ENCODE measurements at places on chromosomes 3 and 15. TPM values are rescaled to one million over a fixed set of nuclear protein-coding genes. Genes with fewer than 3 reads are reported as not detected.

DNA sequence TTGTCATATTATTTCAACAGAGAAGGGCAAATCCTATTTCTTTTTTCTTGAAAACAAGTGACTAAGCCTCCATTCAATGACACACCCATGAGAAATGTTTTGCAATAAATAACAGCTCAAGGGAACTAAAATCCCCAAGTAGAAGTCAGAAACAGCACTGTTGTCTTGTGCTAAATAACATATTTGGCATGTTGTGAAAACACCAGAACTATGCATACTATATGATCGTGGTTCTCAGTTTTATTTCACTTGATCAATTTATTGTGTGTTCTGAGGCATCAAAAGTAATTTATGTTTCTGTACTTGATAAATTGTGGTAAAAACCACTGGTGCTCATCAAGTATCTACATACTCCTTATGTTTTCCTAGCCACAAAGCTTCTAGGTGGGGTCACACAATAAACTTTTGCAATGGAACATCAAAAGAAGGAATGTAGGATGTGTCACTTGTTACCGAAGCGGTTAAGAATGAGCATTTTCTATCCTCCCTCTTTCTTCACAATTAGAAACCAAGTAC is 691.7 kb upstream of the CBLB start:
- H3K27me3 ChIP-seq: no peaks in the 10 kb centered on the region
- no peak overlapping the region for H3K27ac ChIP-seq
- no peak overlapping the region for H3K4me3 ChIP-seq
- no peaks in the 10 kb centered on the region for H3K4me1 ChIP-seq
- no peaks in the 10 kb centered on the region for H3K36me3 ChIP-seq

- no peaks in the 10 kb centered on the region for H3K4me1 ChIP-seq
- no peaks in the 10 kb centered on the region for H3K36me3 ChIP-seq
- H3K27me3 ChIP-seq: no peaks in the 10 kb centered on the region
- no peak overlapping the region for H3K27ac ChIP-seq
Observed at GRCh38 chr3:5245927-5246326, 58.4 kb downstream of the EDEM1 start.

- no peak overlapping the region for H3K27ac ChIP-seq
- no peaks in the 10 kb centered on the region for H3K36me3 ChIP-seq
- no peaks in the 10 kb centered on the region for H3K27me3 ChIP-seq
- H3K4me3 ChIP-seq: no peak overlapping the region
- no peaks in the 10 kb centered on the region for H3K4me1 ChIP-seq
- DNase-seq: no peak
Observed at GRCh38 chr15:75076277-75076676, 52.9 kb downstream of the PPCDC start.

- H3K36me3 ChIP-seq: no peaks in the 10 kb centered on the region
- peak overlapping the region; percentile 97 for H3K4me3 ChIP-seq
- peak; percentile 62 for DNase-seq
- no peaks in the 10 kb centered on the region for H3K27me3 ChIP-seq
- peak overlapping the region; percentile 86 for H3K27ac ChIP-seq
Observed at GRCh38 chr15:22979238-22980188, 655 bp downstream of the CYFIP1 start.

GRCh38 chr3:137202941-137203340 is 245.2 kb downstream of the IL20RB start:
- H3K27me3 ChIP-seq: no peaks in the 10 kb centered on the region
- H3K4me3 ChIP-seq: no peak overlapping the region
- no peak for DNase-seq

- H3K36me3 ChIP-seq: no peaks in the 10 kb centered on the region
- H3K4me1 ChIP-seq: no peaks in the 10 kb centered on the region
- H3K27me3 ChIP-seq: no peaks in the 10 kb centered on the region
- H3K27ac ChIP-seq: no peak overlapping the region
- DNase-seq: peak; percentile 73
- H3K4me3 ChIP-seq: no peak overlapping the region
Observed at GRCh38 chr15:89958107-89958805, 42.9 kb upstream of the ZNF710 start.

DNA sequence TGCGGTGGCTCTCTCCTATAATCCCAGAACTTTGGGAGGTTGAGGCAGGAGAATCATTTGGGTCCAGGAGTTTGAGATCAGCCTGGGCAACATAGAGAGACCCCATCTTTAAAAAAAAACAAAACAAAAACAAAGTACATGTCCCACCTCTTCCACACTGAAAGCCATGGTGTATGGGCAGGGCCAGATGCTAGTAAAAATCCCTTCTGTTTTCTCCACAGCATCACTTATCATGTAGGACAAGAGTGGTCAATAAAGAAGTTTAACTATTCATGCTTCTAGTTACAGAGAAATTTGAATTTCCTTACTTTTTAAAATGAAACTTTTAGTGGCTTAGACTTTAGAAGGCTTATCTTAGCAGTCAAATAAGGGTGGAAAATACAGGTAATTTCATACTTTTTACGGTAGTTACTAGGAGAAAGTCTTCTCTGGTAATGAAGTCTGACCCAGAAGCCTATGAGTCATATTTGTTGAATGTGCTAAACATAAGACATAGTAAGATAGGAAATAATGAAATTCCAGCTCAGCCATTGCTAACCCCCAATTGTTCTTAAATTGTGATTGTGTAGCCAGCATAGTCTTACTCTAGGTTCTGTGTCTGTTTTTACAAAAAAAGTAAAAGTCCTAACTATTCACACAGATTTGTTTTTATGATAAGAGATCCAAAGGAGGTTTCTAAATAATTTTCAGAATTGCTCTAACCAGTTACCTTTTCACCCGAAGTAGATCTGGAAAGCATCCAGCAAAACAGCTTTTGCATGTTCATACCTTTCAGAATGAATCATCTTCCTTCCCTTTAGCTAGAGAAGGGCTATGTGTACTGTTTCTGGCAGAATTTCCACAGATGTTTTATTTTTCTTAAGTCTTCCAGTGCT is 16.4 kb upstream of the ZNF609 start:
- peaks cover 3% of the 10 kb centered on the region for H3K4me1 ChIP-seq
- H3K27me3 ChIP-seq: no peaks in the 10 kb centered on the region
- no peak overlapping the region for H3K4me3 ChIP-seq

GRCh38 chr3:47404955-47405790 is 24.4 kb downstream of the PTPN23 start:
- H3K4me3 ChIP-seq: no peak overlapping the region
- peak; percentile 38 for DNase-seq
- H3K4me1 ChIP-seq: peaks cover 13% of the 10 kb centered on the region
- peaks cover 19% of the 10 kb centered on the region for H3K36me3 ChIP-seq
- peak overlapping the region; percentile 30 for H3K27ac ChIP-seq

GRCh38 chr3:172635588-172635987 is 75.3 kb downstream of the NCEH1 start:
- no peak overlapping the region for H3K27ac ChIP-seq
- H3K4me1 ChIP-seq: peaks cover 3% of the 10 kb centered on the region
- H3K36me3 ChIP-seq: no peaks in the 10 kb centered on the region

- no peak overlapping the region for H3K27ac ChIP-seq
- no peak overlapping the region for H3K4me3 ChIP-seq
- no peaks in the 10 kb centered on the region for H3K4me1 ChIP-seq
- no peaks in the 10 kb centered on the region for H3K36me3 ChIP-seq
- DNase-seq: no peak
Observed at GRCh38 chr3:127647166-127647844, 18.3 kb downstream of the PODXL2 start.

DNA sequence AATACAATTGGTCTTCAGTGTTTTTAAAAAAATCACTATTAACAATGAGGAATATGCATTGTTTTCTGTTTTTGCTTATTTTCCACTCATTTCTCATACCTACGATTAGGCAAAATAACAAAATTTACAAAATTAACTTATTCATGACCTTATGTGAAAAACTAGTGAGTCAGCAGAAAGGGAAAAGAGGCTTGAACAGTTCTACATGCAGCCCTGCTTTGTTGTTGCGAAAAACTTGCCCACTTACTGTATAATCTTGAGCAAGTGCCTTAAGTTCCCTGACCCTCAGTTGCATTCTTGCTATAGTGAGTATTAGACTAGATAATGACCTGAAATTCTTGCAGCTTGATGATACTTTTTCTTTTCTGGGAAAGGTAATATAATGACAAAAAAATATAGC is 551.1 kb upstream of the BCHE start:
- H3K27me3 ChIP-seq: no peaks in the 10 kb centered on the region
- H3K27ac ChIP-seq: no peak overlapping the region
- H3K4me3 ChIP-seq: no peak overlapping the region
- DNase-seq: no peak

DNA sequence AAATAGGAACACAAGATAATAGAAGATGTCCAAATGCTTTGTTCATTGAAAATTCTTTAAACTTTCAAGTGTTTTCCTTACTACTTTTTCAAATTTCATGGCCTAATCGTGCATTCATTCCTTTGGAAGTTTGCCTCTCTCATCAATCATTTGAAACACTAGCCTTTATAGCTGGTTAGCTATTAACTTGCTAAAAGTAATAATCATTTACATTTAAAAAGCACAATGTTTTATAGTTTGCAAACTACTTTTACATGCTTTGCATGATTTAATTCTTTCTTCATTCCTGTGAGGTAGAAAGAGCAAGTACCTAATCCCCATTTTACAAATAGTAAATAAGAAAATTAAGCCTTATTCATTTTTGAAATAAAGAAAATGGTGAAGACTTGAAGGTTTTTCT is 137.4 kb upstream of the SLC7A14 start:
- no peak for DNase-seq
- H3K36me3 ChIP-seq: no peaks in the 10 kb centered on the region
- H3K27ac ChIP-seq: no peak overlapping the region
- H3K27me3 ChIP-seq: no peaks in the 10 kb centered on the region
- no peak overlapping the region for H3K4me3 ChIP-seq

GRCh38 chr3:78026318-78026828 is 986.5 kb downstream of the ROBO2 start:
- no peaks in the 10 kb centered on the region for H3K4me1 ChIP-seq
- no peaks in the 10 kb centered on the region for H3K36me3 ChIP-seq
- no peak for DNase-seq
- H3K4me3 ChIP-seq: no peak overlapping the region
- no peak overlapping the region for H3K27ac ChIP-seq

DNA sequence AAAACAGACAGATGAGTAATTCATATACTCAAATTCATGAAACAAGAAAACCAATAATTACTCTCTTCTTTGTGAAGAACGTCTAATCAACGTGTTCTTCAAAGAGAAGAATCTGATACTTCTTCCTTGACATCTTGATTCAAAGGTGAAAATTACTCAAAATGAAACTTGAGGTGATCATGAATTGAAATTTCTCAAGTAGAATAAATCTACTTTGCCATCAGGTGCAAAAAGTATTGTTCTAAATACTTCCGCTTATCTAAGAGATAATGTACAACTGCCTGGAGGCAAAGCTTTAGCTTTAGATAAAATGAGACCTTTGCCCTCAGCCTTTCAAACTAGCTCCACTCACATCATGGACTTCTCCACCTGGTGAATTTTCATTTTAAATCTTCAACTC is 13.9 kb upstream of the XXYLT1 start:
- H3K27ac ChIP-seq: no peak overlapping the region
- no peak overlapping the region for H3K4me3 ChIP-seq
- H3K27me3 ChIP-seq: no peaks in the 10 kb centered on the region
- H3K36me3 ChIP-seq: no peaks in the 10 kb centered on the region
- no peaks in the 10 kb centered on the region for H3K4me1 ChIP-seq
- no peak for DNase-seq

DNA sequence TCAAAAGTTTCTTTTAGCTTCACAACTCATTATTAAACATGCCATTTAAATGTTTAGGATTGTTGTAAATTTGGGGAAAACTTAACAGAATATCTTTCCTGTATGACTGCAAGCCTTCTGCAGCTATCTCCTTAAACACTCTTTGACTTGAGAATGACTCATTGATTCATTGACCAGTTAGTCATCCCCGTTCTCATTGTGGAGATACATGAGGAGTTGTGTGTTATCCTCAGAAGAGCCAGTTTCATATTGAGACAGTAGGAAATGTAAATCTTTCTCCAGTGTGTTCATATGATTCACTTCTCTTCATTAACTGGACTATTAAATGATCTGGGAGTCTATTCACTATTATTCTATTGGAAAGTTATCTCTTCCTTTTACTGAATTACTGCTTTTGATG is 83.0 kb downstream of the CRYGS start:
- H3K27ac ChIP-seq: no peak overlapping the region
- no peak overlapping the region for H3K4me3 ChIP-seq
- H3K4me1 ChIP-seq: no peaks in the 10 kb centered on the region
- no peaks in the 10 kb centered on the region for H3K36me3 ChIP-seq

DNA sequence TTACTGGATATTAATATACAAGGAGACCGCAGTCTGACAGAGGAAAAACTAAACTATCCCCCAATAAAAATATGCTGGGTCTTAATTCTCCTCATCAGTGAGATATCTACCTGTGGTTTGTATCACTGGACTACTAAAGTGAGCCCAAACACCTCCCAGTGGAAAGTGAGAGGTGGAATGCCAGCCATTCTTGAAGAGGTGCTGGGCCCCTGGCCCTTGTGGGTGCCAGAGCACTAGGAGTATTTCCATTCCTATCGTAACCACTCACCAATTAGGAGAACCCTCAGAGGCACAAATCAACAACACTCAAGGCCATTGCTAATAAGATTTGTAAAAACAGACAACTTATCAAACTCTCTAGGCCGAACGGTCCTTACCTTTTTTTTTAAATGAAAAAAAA is 121.5 kb upstream of the TSPAN3 start:
- no peak for DNase-seq
- H3K27ac ChIP-seq: no peak overlapping the region
- no peak overlapping the region for H3K4me3 ChIP-seq
- H3K4me1 ChIP-seq: no peaks in the 10 kb centered on the region
- no peaks in the 10 kb centered on the region for H3K36me3 ChIP-seq

DNA sequence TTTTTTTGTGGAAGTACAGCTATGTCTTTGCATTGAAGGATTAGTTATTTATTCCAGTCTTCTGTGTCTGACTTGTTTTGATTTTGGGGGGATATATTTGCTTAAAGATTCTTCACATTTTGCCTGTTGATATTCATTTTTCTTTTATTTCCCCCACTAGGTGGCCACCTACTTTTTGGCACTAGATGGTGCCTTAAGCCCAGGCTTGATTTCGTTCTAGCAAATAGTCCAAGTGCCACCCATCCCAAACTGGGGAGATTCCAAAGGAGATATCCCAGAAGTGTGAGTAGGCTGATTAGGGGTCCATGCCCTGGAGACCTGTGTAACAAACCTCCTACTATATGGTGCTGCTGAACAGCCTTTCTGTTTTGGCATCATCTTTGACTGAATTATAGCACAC is 80.0 kb upstream of the SPATA16 start:
- no peak overlapping the region for H3K27ac ChIP-seq
- no peaks in the 10 kb centered on the region for H3K36me3 ChIP-seq
- no peaks in the 10 kb centered on the region for H3K4me1 ChIP-seq
- no peaks in the 10 kb centered on the region for H3K27me3 ChIP-seq
- H3K4me3 ChIP-seq: no peak overlapping the region
- DNase-seq: no peak

GRCh38 chr3:131636266-131636775 is 133.6 kb upstream of the MRPL3 start:
- DNase-seq: no peak
- no peaks in the 10 kb centered on the region for H3K27me3 ChIP-seq
- H3K36me3 ChIP-seq: no peaks in the 10 kb centered on the region
- no peak overlapping the region for H3K4me3 ChIP-seq
- H3K27ac ChIP-seq: no peak overlapping the region

Gene GOLGA8S
- total RNA-seq: 1.5 TPM

Gene FETUB
- not detected for total RNA-seq

Gene SLC12A8
- total RNA-seq: 16.4 TPM

Gene MLF1
- total RNA-seq: 65.0 TPM

Gene CHDH
- 40.2 TPM for total RNA-seq

Gene ZNF620
- total RNA-seq: 4.0 TPM

Gene AP3S2
- total RNA-seq: 44.7 TPM

Gene TMEM89
- total RNA-seq: 1.9 TPM
